Stimulated activated CD8-positive, alpha-beta memory T cell treated with anti-CD3 and anti-CD28 coated beads, Interleukin-4, amount 100 ng/mL, for 1 hour (primary cell): ENCODE measurements at places on chromosomes 5 and 9.

DNA sequence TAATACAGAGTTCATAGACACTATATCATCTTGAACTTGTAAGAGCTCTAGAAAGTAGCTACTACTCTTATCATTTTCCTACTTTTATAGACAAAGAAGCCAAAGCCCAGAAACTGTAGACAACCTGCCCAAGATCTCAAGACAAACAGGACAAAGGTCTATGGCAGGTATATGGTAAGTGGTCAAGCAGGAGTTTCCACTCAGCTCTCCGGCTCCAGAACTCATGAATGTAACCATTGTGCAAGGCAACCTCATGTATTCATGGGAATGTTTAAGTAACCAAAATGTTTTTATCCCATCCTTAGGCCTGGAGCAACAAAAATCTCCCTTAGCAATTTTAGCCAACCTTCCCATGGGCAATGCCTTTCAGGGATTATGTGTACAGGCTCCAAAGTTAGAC lies 163.4 kb upstream of the PUM3 start:
- no peak for DNase-seq

GRCh38 chr5:68449380-68449779 lies 233.8 kb downstream of the PIK3R1 start:
- no peak for DNase-seq

DNA sequence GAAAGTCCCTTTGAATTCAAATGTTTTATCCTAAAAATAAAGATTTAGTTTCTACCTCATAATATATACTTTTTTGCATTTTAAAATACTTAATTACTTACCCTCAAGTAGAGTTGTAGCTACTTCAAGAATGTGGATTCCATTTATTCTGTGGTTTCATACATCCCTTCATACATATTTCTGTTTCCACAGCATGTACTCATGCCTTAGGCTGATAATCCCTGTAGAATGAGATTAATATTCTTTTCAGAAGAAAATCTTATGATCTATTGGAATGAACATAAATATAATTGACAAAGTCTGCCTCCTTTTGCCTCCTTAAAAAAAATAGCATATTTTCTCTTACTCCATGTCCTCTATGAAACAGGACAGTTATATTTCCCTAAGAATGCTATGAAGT lies 465.7 kb downstream of the DTWD2 start:
- DNase-seq: no peak

DNA sequence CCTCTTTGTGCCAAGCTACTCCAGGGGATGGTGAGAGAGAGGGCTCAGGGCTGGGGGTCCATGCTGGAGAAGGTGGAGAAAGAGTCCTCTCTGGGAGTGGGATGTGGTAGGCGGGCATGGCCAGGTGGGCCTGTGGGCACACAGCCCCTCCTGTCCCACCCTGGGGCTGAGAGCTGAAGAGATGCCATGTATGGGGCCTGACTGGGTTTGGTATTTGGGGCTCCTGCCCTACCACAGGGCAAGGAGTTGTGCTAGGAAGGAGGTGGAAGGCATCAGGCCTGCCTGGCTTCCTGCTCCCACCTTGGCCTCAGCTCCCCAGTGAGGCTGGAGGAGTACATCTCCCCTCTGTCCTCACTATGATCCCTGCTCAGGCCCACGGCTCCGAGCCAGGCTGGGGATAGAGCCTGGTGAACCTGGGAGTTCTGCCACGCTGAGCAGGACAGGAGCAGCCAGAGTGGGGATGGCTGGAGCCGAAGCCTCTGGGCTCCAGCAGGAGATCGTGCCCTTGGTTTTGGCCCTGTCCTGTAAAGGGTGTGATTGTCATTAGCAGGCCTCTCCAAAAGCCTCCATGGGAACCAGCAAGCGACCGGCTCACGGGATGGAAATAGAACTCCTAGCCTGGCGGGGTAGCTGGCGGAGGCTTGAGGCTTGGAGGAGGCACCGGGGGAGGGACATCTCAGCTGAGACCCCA lies 75.5 kb downstream of the CACNA1B start:
- DNase-seq: no peak

DNA sequence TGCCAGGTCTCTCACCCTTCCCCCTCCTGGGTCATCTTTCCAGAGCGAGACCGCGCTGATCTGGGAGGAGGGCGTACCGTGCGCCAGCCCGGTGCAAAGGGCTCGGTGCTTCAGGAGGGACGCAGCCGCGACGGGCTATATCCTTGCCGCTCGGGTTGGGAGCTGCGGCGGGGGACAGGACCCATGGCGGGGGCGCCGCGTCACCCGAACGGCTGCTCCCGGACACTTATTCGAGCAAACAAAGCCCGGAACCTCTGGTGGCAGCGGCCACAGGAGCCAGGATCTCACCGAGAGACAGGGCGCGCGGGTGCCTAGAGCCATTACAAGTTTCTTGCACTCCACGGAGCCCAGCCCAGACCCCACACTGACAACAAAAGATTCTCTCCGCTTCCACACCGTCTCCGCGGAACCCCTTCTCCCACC lies 1.3 kb downstream of the SEMA6A start:
- no peak for DNase-seq
